ENCODE measurements at places on chromosomes 3 and 15.

DNA sequence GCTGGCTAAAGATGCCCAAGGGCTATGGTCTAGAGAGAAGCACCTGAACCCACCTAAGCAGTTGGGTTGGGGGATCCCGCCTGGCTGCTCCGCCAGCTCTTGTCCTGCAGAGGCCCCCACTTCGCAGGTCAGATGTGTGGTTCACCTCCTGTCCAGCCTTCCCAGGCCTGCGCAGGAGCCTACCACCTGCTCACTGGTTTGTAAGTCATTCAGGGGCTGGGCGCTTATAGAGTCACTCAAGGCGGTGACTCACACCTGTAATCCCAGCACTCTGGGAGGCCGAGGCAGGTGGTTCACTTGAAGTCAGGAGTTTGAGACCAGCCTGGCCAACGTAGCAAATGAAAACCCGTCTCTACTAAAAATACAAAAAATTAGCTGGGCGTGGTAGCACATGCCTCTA lies 3.9 kb upstream of the FURIN start:
- no peak for DNase-seq

DNA sequence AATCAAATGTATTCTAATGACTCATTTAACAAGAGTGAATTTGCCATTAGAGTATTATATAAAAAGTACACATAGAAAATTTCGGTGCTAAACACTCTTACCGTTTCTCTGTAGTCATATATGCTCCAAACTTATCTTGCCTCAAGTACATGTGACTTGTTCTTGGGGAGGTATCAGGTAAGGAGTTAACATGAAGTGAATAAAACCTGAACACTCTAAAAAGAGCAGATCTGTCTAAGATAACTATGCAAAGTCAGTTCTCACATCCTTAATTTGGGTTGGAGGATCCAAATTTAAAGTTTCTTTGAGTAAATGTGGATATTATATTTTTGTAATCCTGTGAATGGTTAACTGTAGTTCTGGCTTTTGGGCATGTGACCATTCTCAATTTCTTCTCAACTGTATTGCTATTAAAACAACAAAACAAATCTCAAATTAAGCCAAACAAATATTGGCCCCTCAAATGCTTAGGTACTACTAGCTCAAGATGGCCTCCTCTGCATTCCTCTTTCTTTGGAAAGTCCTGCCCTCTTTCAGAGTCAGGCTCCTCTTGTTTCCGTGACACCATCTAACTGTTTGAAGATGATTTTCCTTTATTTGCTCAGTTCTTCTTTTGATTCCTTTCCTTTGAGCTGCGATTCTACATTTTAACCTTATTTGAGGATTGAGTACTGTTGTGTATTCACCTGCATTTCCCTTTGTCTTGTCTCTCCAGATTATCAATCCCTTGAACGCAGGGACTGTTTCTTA lies 4.2 kb downstream of the EDEM1 start:
- no peak for DNase-seq

GRCh38 chr15:81085213-81085612 lies 48.9 kb upstream of the CFAP161 start:
- DNase-seq = no peak

DNA sequence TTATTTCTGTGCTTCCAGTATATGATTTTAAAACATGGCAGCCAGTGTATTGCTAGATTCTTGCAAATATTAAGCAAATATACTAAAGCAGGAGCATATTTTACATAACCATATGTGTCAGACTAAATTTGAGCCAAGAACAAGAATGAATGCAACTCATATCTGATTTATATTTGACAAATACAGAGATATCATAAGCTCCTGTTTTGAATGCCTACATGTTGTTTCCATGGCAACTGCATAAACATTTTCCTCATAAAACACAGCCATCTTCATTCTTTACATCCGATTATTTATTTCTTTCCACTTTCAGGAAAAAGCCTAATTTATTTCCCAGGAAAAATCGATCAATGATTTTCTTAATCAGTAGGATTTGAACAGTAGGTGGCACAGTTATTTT lies 172.2 kb upstream of the TSPAN3 start:
- DNase-seq = no peak

GRCh38 chr3:192061426-192061825 lies 600.5 kb downstream of the PYDC2 start:
- DNase-seq = no peak
